ENCODE measurements at places on chromosomes 2 and 18.

DNA sequence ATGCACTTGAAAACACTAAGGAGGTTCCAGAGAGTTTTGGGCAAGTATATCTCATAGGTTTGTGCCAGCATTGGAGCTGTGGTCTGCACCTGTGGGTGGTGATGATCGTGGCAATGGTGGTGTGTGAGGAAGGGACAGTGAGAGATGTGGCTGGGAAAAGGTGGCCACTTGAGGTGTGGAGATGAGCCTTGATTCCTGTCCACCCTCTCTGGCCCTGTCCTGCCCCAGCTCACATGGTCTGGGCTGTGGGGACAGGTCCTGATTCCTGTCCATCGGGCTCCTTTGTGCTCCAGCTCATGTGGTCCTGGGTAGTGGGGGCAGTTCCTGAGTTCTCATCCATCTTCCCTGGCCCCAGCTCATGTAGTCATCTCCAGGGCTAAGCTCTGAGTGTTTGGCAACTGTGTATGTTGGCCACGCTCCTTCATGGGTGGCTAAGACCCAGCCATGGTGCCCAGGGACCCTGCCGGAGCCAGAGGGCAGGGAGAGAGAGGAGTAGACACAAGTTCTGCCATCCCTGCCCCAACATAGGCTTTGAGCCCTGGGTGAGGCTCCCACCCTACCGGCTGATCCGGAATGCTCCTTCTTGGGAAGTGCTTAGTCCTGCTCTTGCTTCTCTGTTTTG lies 294.4 kb upstream of the HDAC4 start:
- DNase-seq, result no peak

GRCh38 chr2:132416723-132417395 lies at the start of gene GPR39:
GPR39 (plus strand) TSS chr2:132416805.
- DNase-seq, result no peak

DNA sequence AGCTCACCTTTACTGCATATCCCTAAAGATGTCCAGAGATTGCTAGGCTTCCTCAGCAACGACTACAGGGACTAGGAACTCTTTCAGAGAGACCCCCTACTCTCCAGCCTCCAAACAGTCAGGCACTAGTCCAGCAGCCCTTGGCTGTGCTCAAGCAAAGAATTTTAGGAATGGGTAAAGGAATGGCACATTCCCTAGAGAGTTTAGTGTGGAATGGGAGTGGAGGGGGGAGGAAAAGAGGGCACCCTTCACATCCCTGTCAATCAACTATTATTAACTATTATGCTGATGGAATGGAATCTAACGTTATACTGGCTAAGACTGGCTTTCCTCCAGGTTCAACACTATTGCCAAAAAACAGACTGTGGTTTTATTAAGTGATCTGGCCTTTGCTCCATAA lies 64.8 kb downstream of the IKZF2 start:
- no peak for DNase-seq

DNA sequence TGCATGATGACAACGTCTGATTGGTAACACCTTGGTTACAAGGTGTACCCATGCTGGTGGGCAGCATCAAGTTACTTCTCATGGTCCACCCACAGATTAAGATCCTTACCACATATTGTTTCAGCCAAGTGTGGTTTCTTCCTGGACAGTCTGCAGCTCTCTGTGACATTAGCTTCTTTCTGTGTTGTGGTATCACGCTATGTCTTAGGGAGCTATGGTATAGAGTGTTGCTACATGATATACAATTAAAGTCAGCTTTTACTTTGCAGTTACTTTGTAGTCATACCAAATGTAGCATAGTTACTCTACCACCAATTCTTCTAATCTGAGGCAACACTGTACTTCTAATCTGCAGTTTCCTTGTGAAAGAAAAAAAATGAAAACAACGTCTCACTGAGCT lies 48.8 kb downstream of the ZCCHC2 start:
- DNase-seq, result no peak
